LNCaP clone FGC (cell line): ENCODE measurements at places on chromosomes 5 and 9.

- DNase-seq = no peak
These were observed 83.1 kb downstream of the FGF1 start for GRCh38 chr5:142602720-142603245.

GRCh38 chr5:36373527-36374086, 71.9 kb upstream of the RANBP3L start:
- no peak for DNase-seq

DNA sequence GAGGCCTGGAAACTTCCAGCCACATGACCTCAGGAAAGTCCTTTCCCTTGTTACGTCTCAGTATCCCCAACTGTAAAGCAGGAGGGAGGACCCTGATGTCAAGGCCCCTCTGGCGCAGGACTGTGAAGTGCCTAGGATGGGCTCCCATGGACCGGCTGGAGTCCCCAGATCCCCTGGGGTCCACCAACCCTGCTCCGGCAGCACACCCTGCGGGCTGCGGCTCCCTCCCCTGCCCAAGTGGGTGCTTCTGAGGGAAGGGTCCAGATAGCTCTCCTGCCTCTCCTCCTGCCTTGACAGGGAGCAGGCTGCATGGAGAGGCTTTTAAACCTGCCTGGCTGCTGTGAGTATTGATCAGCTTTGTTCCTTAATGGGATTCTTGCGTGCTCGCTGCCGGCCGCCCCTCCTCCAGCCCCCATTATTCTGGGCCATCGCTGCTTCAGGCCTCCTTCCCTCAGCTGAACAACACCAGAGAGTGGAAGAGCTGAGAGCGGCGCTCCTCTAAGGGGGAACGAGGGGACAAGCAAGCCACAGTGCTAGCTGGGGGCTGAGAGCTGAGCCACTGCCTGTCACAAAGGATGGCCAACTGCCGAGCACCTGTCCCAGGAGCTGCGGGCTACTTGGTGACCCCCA, 25.6 kb upstream of the NTNG2 start:
- DNase-seq = no peak

DNA sequence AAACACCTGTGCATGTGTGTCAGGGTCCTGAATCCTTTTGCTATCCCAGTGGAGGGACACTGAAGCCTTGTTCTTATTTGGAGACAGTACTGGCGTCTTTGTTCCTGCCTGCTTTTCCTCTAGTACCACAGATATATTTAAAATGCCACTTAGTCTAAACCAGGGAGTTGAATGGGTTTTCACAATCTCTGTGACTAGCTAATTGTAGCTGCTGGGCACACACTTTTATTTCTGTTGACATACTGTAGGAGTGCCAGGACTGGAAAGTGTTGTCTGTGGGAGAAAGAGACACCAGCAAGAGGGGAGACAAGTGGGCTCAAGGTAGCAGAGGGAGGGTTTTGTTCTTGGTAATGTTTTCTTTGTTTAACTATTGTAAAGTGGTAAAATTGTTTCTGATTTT, 174.0 kb upstream of the SV2C start:
- DNase-seq = no peak

DNA sequence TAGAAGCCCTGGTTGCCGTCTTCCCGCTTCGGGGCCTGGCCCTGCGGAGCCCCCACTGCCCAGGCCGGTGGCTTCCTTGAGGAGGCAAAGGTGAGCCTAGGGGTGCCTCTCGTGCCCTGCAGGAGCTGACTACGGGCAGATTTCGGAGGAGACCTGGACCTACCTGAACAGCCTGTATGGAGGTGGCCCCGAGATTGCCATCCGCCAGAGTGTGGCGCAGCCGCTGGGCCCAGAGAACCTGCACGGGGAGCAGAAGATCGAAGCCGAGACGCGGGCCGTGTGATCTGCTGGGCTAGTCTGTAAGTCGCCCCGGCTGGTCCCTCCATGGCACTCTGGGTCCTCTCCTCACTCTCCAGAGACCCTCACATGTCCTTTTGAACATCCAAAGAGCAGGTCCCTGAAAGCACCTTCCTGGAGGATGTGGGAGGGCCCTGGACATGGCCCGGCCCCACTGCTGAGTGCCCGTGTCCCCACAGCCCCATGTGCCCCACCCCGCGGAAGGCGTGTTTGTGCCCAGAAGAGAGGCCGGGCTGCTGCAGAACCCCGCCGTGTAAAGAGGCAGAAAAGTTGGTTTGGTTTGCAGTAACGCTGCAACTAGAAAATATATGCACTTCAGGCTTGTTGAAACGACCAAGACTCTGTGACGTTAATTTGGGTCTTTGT, 44.9 kb downstream of the USP20 start:
- no peak for DNase-seq
